Cardiac fibroblast (primary cell): ENCODE measurements at places on chromosomes 3 and 15.

DNA sequence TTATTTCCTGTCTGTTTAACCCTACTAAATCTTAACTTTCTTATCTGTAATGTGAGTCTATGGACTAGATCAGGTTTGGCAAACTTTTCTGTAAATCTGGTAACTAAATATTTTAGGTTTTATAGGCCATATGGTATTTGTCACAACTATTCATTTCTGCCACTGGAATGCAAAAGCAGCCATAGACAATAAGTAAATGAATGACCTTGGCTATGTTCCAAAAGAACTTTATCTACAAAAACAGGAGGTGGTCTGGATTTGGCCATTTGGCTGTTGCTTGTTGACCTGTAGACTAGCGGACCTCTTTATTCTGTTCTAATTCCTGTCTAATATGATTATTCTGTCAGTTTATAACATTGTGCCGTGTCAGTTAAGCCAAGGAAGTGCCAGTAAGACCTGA, 314.2 kb downstream of the LPP start:
- DNase-seq: peak; percentile 11

DNA sequence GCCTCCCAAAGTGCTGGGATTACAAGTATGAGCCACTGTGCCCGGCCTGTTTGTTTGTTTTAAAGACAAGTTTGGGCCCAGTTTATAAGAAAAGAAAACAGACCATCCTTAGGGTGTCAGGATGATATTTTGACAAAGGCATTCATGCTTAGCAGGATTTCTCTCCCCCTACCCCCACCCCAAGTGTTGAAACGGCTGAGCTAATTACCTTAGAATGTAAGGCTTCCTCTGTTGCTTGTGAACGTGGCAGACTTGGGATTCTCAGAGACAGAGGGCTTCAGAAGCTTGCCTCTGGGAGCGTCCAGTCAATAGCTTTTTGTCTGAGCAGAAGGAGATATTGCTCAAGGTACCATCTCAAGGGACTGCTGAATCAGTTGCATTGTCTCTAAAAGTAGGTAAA, 24.0 kb downstream of the FLNB start:
- peak; percentile 98 for DNase-seq

GRCh38 chr3:34056181-34056910, 257.9 kb downstream of the PDCD6IP start:
- no peak for DNase-seq

- DNase-seq: no peak
Measured at GRCh38 chr3:120451806-120452205, 1.0 kb upstream of the FSTL1 start.

- no peak for DNase-seq
Measured at GRCh38 chr3:158839966-158840365, 38.1 kb downstream of the MFSD1 start.

DNA sequence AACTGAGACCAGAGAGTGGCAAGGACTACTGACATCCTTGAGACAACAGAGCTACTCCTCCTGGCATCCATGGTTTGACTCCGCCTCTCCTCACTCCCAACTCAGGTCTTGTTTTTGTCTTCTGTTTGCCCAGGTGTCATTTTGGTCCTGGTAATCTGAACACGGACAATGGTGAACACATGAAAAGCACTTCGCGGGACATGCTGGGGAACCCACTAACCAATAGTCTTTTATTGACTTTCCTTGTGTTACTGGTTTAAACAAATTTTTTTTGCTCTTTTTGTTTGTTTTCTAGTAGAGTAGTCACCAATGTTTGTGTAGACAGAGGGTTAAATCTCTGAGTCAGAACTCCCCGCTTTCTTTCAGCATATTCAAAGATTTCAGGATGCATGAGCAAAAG, 38.4 kb downstream of the LARP6 start:
- DNase-seq: no peak

DNA sequence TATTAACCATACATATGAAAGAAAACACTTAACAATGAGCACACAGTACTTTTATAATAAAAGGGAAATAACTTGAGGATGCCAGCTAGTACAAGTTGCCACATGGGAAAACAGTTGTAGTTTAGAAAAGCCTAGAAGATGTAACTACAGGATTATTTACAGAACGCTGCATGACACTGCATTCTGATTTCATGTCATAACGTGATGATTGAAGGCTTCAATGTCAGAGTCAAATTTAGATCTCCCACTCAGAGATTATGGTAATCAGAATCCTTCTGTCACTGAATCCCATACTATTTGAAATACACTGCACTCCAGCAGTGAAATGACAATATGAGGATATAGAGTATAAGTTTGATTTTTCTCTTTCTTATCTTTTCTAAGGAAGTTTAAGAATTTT, 253.9 kb upstream of the LRRN1 start:
- DNase-seq: no peak

DNA sequence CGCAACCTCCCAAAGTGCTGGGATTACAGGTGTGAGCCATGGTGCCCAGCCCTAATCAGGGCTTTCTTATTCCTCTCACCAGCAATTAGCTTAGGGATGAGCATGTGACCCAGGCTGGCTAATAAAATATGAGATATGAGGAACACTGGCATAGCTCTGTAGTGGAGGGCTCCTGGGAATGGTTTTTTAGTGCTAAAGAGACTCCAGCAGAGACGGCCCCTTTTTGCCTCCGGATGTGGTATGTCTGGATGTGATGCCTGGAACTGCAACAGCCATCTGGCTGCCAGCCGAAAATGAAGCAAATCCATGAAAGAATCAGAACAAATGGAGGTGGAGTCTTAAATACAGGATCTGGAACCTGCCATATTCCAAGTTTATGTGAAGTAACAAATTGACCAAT, 69.1 kb upstream of the MAGI1 start:
- peak; percentile 89 for DNase-seq

DNA sequence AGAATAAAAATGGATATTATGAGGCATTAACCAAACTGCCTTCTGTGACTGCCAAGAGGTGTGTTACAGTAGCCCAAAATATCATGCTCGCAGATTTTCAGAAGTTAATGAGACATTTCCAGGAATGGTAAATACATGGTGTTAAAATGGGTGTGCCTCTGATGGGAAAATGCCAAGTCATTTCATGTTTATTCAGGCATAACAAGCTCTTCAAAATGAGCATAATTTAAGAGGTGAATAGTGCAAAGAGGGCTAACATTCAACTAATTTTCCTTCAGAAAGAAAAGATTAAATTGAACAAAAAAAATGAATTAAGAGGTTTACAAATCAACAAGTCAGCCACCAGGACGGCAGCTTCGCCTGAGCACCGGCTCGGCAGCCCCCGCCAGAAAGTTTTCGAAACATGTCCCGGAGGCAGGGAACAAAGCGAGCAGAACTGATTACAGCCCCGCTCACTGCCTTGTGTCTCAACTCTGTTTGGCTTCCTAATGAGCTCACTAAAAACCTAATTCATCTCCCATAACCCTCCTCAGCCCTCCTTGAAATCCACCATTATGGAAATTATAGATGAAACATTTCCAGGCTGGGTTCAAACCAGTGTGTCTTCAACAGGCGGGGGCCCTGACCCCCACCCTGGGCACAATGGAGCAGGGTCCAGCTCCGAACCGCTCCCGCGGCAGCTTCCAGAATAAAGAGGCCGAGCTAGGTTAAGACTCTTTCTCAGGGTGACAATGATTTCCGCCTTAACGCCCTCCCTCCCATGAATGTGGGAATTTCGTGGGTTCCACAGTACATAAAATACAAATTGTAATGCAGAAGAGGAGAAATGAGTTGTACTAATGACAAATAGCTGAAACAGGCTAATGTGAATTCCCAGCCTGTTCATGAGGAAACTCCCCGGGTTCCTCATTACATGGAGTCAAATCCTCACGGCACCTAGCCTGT, 43.9 kb downstream of the MEIS2 start:
- DNase-seq: peak; percentile 71

- DNase-seq: peak; percentile 96
Measured at GRCh38 chr3:53238051-53238850, 17.6 kb downstream of the TKT start.

DNA sequence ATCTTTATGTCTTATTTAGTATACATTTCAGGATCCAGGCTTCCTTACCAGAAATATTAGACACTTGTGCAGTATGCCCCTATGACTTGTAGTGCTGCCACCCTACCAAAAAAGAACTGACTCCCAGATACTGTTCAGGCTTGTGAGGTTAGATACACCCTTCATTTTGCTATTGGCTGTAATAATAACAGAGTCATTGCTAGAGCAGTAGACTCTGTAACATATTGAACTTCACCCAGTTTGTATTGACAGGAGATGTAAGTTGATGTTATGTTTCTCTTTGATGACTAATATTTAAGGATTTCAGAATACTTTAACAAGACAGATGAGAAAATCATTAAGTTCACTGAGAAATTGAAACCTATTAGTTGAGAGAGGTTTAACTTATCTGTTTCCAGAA, 32.9 kb downstream of the RNF111 start:
- no peak for DNase-seq

- no peak for DNase-seq
Measured at GRCh38 chr15:38562278-38562677, 2.3 kb downstream of the RASGRP1 start.

GRCh38 chr3:190359813-190360212, 28.1 kb upstream of the CLDN16 start:
- DNase-seq: no peak

DNA sequence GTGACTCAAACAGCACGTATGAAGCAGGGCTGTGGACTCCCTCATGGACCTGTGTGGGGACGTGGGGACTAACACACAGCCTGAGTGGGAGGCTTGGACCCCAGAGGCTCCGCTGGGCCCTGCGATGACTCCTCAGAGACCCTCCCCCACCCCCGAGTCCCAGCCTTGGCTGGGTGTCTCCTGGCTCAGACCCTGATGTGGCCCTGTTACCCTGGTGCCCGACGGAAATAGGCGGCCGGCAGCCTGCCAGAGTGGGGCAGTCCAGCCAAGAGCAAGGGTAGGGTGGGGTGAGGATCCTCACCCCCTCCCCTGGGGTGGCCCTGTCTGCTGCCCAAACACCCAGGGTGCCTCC, 15.3 kb downstream of the TNK2 start:
- no peak for DNase-seq

DNA sequence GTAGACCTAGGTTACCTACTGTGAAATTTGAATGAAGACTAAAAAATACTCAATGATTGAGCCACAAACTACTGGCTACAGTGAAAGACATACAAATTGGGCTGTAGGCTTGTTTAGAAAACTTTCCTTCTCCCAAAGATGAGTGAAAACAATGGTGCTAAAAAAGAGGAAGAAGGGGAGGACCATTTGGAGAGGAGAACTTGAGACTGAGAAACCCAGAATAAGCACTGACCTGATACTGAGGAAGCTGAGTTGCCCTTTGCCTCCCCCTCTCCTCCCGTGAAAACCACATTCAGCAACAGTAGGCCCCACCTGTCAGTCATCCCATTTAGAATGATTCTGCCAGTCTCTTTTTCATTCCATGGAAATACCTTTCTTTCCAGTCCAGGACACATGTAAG, 484.0 kb upstream of the TGFBR2 start:
- DNase-seq: no peak

DNA sequence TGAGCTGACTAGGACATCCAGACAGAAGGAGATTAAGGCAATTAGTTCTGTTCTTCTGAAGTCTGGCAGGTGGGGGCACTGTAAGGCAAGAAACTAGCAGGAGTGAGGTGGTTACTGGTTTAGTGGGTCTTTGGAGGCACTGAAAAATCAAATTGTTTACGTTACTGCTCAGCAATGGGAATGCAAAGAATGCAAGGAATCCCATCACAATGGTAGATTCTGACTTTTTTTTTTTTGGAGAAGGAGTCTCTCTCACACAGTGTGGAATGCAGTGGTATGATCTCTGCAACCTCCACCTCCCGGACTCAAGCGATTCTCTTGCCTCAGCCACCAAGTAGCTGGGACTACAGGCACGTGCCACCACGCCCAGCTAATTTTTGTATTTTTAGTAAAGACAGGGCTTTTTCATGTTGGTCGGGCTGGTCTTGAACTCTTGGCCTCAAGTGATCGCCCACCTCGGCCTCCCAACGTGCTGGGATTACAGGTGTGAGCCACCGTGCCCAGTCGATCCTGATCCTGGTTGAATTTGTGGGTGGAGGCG, 16.4 kb downstream of the FAM107A start:
- DNase-seq: peak; percentile 96

DNA sequence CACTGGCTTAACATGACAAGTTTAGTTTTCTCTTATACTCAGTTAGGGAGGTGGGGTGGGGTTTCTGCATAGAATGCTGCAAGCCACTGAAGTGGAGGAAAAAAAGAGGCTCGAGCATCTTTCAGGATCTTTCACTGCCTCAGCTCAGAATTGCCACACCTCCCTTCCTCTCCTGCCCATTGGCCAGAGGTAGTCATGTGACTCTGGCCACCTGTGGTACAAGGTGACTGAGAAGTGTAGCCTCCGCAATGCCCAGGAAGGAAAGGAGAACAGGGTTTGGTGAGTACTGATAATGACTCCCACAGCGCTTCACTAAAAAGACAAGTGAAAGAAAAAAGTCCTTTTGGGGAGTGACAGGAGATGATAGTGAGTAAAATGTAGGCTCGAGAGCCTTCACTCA, 124.3 kb upstream of the TRIM42 start:
- DNase-seq: no peak

DNA sequence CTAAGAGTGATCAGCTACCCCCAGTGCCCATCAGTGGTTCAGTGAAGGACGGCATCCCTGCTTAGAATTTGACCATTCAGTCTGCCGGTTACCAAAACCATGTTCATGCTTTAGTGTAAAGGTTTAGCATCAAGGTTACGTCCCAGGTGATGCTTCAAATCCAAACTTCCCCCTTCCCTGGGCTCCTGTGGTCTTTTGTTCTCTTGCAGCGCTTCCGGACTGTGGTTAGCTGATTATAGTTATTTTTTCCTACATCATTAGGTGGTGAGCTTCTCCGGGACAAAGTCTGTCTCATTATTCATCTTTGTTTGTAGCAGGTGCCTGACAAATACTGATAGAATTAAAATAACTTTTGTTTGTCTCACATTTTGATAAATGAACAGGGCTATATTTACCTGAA, 28.3 kb upstream of the MYZAP start:
- DNase-seq: no peak

DNA sequence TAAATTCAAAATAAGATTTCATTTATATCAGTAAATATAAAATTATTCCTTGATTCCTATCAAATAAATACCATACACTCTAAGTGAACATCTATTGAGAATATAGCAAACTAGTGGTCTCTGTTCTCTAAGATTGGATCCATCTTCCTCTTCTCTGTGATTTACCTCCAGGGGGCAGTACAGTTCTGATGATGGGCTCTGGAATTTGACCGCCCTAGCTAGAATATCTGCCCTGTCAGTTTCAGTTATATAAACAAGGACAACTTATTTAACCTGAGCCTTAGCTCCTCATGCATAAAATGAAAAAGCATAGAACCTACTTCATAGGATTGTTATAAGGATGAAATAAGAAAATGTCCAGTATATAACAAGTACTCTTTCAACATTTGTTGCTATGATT, 171.1 kb upstream of the CCDC54 start:
- peak; percentile 81 for DNase-seq
